ENCODE measurements at places on chromosomes 2 and 18.

DNA sequence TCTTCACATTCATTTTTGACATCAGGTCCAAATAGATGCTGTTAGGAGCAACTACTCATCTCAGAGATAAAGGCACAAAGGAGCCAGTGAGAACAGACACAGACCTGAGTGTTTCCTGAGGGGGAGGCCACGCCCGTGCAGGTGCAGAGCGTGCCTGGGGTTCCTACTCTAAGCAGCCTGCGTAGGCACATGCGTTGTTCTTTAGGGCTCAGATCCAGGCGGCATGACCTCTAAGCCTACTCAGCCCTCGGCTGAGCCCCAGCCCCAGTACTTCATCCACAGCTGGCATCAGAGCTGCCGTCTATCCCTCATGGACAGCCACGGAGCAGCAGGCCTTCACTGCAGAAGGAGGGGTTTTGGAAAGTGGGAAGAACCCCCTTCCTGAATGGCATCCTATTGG lies 54.9 kb upstream of the PXDN start:
- no peak for DNase-seq

GRCh38 chr18:24121625-24122024 lies 17.2 kb upstream of the CABYR start:
- DNase-seq, result no peak

- no peak for DNase-seq
These were observed 38.3 kb upstream of the SESTD1 start for GRCh38 chr2:179302764-179303571.

GRCh38 chr2:190503088-190503487 lies 31.4 kb downstream of the NEMP2 start:
- DNase-seq, result no peak

DNA sequence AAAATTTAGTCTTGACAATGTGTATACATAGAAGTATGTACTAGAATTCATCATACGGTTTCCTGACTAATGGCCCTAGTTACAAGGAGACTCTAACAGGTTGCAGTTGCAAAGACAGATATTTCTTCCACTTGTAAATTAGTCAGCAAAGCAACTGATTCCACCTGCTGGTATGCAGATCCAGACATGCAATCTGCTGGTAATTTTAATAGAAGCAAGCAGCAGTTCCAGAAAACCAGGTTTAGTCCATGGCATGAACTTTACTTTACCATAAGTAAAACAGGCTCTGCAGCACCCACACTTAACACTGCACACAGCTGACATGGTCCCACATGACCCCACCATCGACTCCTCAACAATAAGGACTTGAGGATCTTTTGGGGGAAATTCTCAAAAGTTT lies 110.9 kb upstream of the SP3 start:
- peak; percentile 12 for DNase-seq

Measured in RKO (cell line).